ENCODE measurements at places on chromosomes 5 and 9.

- H3K36me3 ChIP-seq = no peaks in the 10 kb centered on the region
- H3K4me1 ChIP-seq = no peaks in the 10 kb centered on the region
- no peak for DNase-seq
Observed at GRCh38 chr5:7220156-7220555, 175.8 kb upstream of the ADCY2 start.

- DNase-seq = peak; percentile 52
- peak within 1 kb of the TSS; percentile 79 for H3K4me3 ChIP-seq
- peak within 1 kb of the TSS; percentile 64 for H3K27ac ChIP-seq
- no peaks in the 10 kb centered on the region for H3K27me3 ChIP-seq
- H3K4me1 ChIP-seq = peaks cover 3% of the 10 kb centered on the region
Observed at GRCh38 chr9:83622939-83623678, at the start of gene IDNK. TSS of gene IDNK (plus strand) at chr9:83623143. CDS start at chr9:83623172, 29 bp downstream.

DNA sequence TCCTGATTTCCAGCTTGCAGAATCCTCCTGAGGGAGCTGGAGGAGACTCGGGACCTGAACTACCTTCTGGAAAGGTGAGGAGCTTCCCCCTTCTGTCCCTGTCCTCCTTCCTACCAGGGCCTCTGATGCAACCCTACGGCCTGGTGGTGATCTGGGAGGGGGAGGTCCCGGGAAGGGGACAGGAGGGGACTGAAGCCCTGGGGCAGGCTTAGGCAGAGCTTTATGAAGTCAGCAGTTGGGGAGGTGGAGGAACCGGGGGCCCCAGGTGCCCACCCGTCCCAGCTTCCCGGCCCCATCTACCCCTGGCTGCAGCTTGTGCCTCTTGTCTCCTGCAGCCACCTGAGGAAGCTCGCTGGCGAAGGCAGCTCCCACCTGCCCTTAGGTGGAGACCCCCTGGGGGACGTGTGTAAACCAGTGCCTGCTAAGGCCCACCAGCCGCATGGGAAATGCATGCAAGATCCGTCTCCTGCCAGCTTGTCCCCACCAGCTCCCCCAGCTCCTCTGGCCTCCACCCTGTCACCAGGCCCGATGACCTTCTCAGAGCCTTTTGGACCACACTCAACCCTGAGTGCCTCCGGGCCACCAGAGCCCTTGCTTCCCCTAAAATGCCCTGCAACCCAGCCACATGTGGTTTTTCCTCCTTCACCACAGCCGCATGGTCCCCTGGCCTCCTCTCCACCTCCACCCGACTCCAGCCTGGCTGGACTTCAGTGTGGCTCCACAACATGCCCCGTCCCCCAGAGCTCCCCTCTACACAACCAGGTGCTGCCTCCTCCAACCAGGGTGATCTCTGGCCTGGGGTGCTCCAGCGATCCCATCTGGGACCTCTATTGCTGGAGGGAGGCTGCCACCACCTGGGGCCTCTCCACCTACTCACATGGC lies 2.1 kb downstream of the SPATA31E1 start:
- no peak for DNase-seq
- H3K36me3 ChIP-seq = no peaks in the 10 kb centered on the region
- no peak overlapping the region for H3K27ac ChIP-seq
- no peaks in the 10 kb centered on the region for H3K4me1 ChIP-seq
- no peaks in the 10 kb centered on the region for H3K27me3 ChIP-seq

- no peak for DNase-seq
- no peak overlapping the region for H3K4me3 ChIP-seq
- H3K4me1 ChIP-seq = no peaks in the 10 kb centered on the region
- H3K27me3 ChIP-seq = peaks cover 2% of the 10 kb centered on the region
Observed at GRCh38 chr5:54894957-54895815, 90.2 kb downstream of the ESM1 start.

DNA sequence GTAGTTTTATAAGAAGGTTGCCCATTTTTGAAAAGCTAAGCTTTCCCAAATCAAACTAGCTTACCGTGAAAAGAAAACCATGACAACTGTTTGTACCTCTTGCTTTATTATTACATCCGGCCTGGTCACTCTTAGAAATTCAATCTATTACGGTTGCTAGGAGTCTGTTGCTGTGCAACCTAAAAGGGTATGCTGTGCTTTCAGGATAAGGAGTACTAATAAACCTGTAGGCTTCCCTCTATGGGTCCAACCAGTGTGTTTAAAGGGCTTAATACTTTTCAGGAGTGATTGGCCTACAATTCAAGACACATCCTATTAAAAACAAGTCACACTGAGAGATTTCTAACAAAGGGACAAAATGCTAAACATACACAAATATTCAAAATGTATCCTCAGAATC lies 27.1 kb downstream of the RFX3 start:
- no peaks in the 10 kb centered on the region for H3K36me3 ChIP-seq
- no peaks in the 10 kb centered on the region for H3K27me3 ChIP-seq
- H3K4me1 ChIP-seq = peaks cover 5% of the 10 kb centered on the region
- DNase-seq = peak; percentile 36
- peak overlapping the region; percentile 16 for H3K27ac ChIP-seq

DNA sequence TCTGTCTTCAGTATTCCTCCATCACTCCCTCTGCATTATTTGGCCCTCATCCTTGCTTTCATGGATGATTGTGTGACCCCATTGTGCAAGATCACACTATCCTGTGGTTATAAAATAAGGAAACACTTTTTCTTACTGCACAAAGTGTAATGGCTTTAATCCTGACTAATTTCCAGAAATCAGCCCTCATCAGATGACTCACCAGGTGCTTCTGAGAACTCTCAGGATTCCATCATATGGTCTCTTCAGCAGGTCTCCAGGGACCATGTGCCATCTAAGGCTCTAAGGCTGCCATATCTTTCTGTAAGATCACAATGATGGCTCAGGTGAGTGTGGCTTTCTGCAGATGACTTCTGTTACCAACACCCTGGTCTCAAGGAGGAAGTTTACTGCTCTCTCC lies 27.3 kb upstream of the FER start:
- no peak overlapping the region for H3K27ac ChIP-seq
- no peaks in the 10 kb centered on the region for H3K36me3 ChIP-seq
- DNase-seq = peak; percentile 25
- H3K4me3 ChIP-seq = no peak overlapping the region
- no peaks in the 10 kb centered on the region for H3K4me1 ChIP-seq

GRCh38 chr9:133615186-133615585 lies 6.0 kb upstream of the FAM163B start:
- no peaks in the 10 kb centered on the region for H3K4me1 ChIP-seq
- no peaks in the 10 kb centered on the region for H3K36me3 ChIP-seq
- DNase-seq = no peak
- H3K4me3 ChIP-seq = no peak overlapping the region
- H3K27me3 ChIP-seq = peaks cover 2% of the 10 kb centered on the region
- H3K27ac ChIP-seq = no peak overlapping the region

DNA sequence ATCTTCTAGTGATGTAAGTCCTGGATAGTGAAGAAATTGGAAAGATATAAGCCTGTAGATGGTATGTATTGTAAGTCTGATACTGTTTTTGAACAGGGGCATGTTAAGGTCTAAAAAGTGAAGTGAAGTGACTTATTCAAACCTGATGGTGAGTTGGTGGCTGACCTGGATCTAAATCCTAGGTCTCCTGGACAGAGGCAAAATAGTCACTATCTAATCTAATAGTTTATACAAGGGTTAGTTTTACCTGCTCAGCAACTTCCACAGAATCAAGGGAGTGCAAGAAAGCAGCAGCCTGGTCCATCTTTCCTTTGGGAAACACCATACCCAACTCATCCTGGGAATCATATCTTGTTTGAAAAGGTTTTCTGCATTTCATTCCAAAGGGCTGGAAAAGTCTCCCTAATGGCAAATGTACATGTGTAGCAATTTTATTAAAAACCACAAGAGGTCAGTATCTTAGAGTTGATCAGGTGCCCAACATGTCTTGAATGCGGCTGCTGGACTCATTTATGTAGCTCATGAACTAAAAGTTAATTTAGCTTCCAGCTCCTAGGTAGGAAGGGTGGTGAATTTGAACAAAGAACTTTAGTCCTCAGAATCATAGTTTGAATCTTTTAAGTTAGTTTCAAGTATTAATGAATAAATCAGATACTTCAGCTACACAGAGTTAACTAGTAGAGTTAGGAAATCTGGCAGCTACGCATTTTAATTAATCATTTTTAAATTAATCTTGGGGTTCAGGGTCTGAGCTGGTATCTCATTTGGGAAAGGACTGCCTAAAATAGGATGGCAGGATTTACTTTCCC lies 26.0 kb downstream of the SKP2 start:
- DNase-seq = peak; percentile 80
- H3K4me3 ChIP-seq = no peak overlapping the region
- H3K27me3 ChIP-seq = no peaks in the 10 kb centered on the region
- H3K27ac ChIP-seq = no peak overlapping the region
- H3K4me1 ChIP-seq = no peaks in the 10 kb centered on the region
- H3K36me3 ChIP-seq = peaks cover 9% of the 10 kb centered on the region

GRCh38 chr9:297104-297972 lies 82.7 kb downstream of the DOCK8 start:
- no peaks in the 10 kb centered on the region for H3K27me3 ChIP-seq
- no peaks in the 10 kb centered on the region for H3K36me3 ChIP-seq
- H3K4me1 ChIP-seq = no peaks in the 10 kb centered on the region
- no peak overlapping the region for H3K27ac ChIP-seq
- H3K4me3 ChIP-seq = no peak overlapping the region

DNA sequence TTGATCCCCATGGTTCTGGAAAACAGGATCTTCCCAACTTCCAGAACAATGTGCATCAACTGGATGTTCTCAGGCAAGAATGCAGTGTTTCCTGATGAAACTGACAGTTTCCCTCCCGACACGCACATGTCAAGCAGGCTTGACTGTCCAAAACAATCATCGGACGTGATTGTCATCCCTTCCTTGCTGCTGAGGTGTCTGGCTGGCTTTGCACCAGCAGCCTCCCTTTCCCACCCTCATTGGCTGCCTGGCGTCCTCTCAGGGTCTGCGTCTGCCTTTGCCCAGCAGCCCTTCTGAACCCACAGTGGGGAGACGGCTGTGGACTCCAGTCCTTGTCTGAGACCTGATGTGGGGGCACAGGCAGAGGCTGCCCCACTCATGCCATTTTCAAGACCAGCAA lies 110.8 kb downstream of the MARCHF3 start:
- H3K27me3 ChIP-seq = no peaks in the 10 kb centered on the region
- no peaks in the 10 kb centered on the region for H3K36me3 ChIP-seq
- H3K4me1 ChIP-seq = peaks cover 3% of the 10 kb centered on the region
- no peak overlapping the region for H3K4me3 ChIP-seq
- DNase-seq = no peak
- H3K27ac ChIP-seq = no peak overlapping the region

- no peaks in the 10 kb centered on the region for H3K36me3 ChIP-seq
- H3K27me3 ChIP-seq = no peaks in the 10 kb centered on the region
- no peak overlapping the region for H3K27ac ChIP-seq
- peaks cover 2% of the 10 kb centered on the region for H3K4me1 ChIP-seq
Observed at GRCh38 chr5:56415356-56415765, 182.2 kb upstream of the ANKRD55 start.

- peak; percentile 59 for DNase-seq
- H3K27ac ChIP-seq = peak overlapping the region; percentile 84
- no peaks in the 10 kb centered on the region for H3K27me3 ChIP-seq
Observed at GRCh38 chr5:93579692-93580062, 1.3 kb downstream of the NR2F1-AS1 start.

DNA sequence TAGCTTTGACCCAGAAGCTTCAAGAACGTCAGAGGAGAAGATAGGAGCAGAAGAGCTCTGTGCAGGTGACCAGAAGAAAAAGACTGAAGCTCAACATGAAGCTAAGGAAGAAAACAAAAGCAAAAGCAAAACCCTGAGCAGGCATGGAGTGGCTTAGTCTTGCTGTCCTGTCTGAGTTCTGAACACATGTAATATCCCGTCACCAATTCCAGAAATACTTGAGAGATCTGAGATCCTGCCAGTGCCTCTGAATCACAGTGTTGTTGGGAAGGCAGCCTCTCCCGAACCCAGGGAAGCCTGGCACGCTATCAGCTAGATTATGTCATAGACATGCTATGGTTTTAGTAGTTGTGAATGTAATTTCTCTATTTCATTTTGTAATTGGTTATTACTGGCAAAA lies 235.7 kb downstream of the ICE1 start:
- no peaks in the 10 kb centered on the region for H3K27me3 ChIP-seq
- peak; percentile 44 for DNase-seq
- no peaks in the 10 kb centered on the region for H3K36me3 ChIP-seq
- H3K4me3 ChIP-seq = no peak overlapping the region
- H3K4me1 ChIP-seq = no peaks in the 10 kb centered on the region

GRCh38 chr5:68482199-68482598 lies 266.6 kb downstream of the PIK3R1 start:
- H3K27ac ChIP-seq = no peak overlapping the region
- H3K27me3 ChIP-seq = no peaks in the 10 kb centered on the region
- no peak overlapping the region for H3K4me3 ChIP-seq

- no peak for DNase-seq
- no peaks in the 10 kb centered on the region for H3K27me3 ChIP-seq
- no peak overlapping the region for H3K4me3 ChIP-seq
- H3K36me3 ChIP-seq = no peaks in the 10 kb centered on the region
- no peaks in the 10 kb centered on the region for H3K4me1 ChIP-seq
Observed at GRCh38 chr5:127834554-127834953, 131.4 kb downstream of the CCDC192 start.

DNA sequence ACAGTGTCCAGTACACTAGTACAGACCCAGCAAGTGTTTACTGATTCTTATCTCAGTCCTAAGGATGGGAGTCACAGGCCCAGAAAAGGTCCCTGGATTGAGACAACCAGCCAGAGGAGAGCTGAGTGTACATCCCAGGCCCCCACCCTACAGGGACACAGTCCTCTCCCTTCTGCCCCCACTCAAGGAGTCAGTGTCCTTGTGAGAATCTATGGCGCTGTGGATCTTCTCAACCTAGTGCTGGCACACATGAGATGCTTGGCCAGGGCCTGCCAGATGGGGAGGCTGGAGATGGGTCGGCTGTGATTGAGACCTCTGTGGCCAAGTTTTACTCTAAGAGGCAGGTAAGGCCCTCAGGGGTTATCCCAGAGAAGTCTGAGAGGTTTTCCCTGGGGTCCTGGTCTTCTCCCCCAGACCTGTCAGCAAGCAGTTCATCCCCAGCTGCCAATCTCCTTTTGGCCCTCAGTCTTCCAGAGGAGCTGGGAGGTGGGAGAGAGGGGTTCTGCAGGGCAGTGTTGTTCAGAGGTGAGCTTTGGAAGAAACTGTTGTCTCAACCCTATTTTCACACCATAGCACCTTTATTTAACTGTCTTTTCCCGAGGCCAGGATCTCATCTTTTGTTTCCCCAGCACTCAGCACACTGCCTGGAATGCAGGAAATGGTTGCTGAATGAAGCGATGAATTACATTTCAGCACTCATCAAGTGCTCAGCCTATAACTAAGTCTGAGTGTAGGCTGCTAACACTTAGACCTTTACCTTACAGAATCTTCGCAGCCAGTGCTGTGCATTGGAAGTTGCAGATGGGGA lies 3.2 kb upstream of the NSD1 start:
- no peak overlapping the region for H3K27ac ChIP-seq
- peaks cover 3% of the 10 kb centered on the region for H3K36me3 ChIP-seq

GRCh38 chr5:134188092-134188491 lies 11.3 kb upstream of the SKP1 start:
- H3K4me1 ChIP-seq = no peaks in the 10 kb centered on the region
- H3K27me3 ChIP-seq = no peaks in the 10 kb centered on the region
- H3K27ac ChIP-seq = no peak overlapping the region
- H3K4me3 ChIP-seq = no peak overlapping the region

DNA sequence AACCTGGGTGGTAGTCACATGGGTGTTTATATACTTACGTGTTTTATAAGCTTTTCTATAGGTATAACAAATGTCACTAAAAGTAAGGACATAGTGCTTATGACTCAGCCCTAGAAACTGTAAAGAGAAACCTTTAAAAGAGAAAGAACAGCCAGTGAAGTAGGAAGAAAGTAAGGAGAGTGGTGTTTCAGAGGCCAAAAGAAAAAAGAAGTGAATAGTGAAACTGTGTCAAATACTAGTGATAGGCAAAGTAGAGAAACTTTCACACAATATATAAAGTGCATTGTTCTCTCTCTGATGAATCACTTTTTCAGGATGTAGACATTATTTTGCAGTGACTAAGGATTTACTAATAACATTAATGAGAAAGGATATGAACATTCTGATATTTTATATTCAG lies 74.2 kb upstream of the SUSD1 start:
- H3K4me3 ChIP-seq = no peak overlapping the region
- no peak overlapping the region for H3K27ac ChIP-seq
- no peaks in the 10 kb centered on the region for H3K27me3 ChIP-seq
- no peaks in the 10 kb centered on the region for H3K36me3 ChIP-seq
